ENCODE measurements at places on chromosomes 1 and 21. TPM values are rescaled to one million over a fixed set of nuclear protein-coding genes. Genes with fewer than 3 reads are reported as not detected.

DNA sequence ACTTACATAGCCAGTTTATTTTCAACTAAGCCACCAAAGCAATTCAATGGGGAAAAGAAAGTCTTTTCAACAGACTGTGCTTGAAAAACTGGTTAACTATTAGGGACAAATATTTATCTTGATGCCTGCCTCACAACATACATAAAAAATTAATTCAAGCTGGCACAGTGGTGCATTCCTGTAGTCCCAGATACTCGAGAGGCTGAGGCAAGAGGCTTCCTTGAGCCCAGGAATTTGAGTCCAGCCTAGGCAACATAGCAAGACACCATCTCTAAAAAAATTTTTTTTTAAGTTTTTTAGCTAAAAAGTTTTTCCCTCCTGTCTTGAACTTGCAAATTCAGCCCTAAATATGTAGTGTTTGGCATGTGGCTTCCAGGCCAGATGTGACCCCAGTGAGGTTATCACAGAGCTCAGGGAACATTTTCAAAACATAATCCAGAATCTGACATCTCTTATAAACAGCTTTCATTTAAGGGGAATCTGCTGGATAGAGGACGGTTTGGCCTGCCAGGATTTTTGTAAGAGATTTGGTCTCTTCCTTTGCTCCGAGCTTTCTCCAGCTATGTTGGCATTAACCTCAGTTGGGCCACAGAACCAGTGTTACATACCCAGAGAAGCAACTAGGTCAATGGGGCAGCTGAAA, 46.4 kb downstream of the COL6A1 start:
- DNase-seq: peak; percentile 5
- peaks cover 55% of the 10 kb centered on the region for H3K4me1 ChIP-seq
- H3K4me3 ChIP-seq: no peak overlapping the region
- H3K27me3 ChIP-seq: no peaks in the 10 kb centered on the region
- H3K36me3 ChIP-seq: no peaks in the 10 kb centered on the region

Gene AMIGO1
- 4.1 TPM for total RNA-seq

DNA sequence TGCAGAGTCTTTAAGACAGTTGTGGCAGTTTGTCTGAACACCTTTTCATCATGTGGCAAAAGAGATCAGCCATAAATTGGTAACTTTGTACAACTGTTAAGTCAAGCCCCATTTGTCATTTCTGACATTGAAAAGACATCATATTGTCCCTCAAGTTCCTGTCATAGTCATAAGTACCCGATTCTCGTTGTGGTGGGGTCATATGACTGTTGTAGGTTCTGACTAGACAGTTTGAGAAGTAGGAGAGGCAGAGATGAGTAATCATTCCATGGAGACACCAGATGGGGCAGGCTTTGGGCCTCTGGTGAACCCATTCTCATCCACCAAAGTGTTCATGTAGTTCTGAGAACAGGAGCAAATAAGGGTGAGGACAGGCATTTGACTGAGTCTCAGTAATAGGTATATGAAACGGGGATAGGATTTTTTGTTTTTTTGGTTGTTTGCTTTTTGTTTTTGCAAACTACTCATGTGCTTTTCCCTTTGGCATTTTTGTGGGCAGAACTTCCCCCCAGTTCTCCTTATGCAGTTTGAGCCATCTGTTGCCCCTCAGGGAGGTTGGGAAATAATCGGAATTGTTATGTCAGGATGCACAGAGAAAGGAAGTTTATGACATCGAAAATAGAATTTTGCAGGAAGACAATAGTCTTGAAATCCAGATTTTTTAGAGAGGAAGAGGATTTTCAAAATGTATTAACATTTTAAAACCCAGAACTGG, 86.9 kb upstream of the KCNE2 start:
- DNase-seq: no peak
- no peak overlapping the region for H3K27ac ChIP-seq
- no peak overlapping the region for H3K4me3 ChIP-seq

- H3K27ac ChIP-seq: no peak overlapping the region
- H3K4me3 ChIP-seq: no peak overlapping the region
- DNase-seq: no peak
These were observed 7.2 kb upstream of the GUCA2A start for GRCh38 chr1:42171679-42172266.

Gene FMO2
- total RNA-seq: 0.70 TPM

GRCh38 chr1:10841118-10841517, 44.7 kb upstream of the CASZ1 start:
- no peaks in the 10 kb centered on the region for H3K4me1 ChIP-seq
- no peak overlapping the region for H3K4me3 ChIP-seq
- no peaks in the 10 kb centered on the region for H3K36me3 ChIP-seq
- no peak overlapping the region for H3K27ac ChIP-seq

GRCh38 chr1:28323720-28324119, 5.1 kb upstream of the MED18 start:
- H3K4me3 ChIP-seq: no peak overlapping the region
- H3K27ac ChIP-seq: peak overlapping the region; percentile 67
- H3K36me3 ChIP-seq: no peaks in the 10 kb centered on the region
- H3K27me3 ChIP-seq: no peaks in the 10 kb centered on the region
- H3K4me1 ChIP-seq: peaks cover 13% of the 10 kb centered on the region
- no peak for DNase-seq

DNA sequence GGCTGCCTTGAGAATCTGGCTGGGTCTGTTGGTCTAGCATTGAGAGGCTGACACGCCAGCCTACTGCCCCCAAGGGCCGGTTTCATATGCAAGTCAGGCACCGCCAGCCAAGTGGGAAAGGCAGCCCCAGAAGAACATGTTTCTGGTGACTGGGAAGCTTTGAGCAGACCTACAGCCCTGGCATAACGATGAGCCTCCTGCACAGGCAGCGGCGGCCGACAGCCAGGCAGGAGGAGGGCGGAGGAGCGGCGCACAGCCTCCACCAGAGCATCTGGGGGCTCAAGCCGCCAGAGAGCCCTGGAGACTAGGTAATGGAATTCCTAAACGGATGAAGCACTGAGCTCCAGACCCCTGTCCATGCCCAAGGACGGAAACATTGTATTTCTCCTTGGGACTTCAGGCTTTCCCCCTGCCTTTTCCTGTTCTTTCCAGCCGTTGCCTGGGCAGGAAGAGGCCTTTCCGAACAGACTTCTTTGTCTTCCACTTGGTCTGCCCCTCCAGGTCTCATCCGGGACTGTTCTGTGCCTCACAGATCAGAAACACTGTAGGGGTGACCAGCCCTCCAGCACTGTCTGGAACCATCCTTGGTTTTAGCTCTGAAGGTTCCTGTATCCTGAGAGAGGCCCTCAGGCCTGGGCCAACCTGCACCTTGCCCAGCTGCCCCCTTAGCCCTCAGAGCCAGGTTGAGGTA, 59.5 kb downstream of the IRF2BP2 start:
- no peak overlapping the region for H3K4me3 ChIP-seq
- no peaks in the 10 kb centered on the region for H3K27me3 ChIP-seq
- H3K36me3 ChIP-seq: no peaks in the 10 kb centered on the region

Gene KRTAP10-11
- not detected for total RNA-seq

- peaks cover 3% of the 10 kb centered on the region for H3K4me1 ChIP-seq
- no peaks in the 10 kb centered on the region for H3K36me3 ChIP-seq
- no peaks in the 10 kb centered on the region for H3K27me3 ChIP-seq
- DNase-seq: no peak
- H3K27ac ChIP-seq: peak overlapping the region; percentile 35
These were observed 342.4 kb downstream of the USP25 start for GRCh38 chr21:16072221-16072620.

- no peaks in the 10 kb centered on the region for H3K4me1 ChIP-seq
- H3K36me3 ChIP-seq: no peaks in the 10 kb centered on the region
- no peak for DNase-seq
- H3K27me3 ChIP-seq: no peaks in the 10 kb centered on the region
- H3K27ac ChIP-seq: no peak overlapping the region
These were observed 187.8 kb downstream of the SLC44A5 start for GRCh38 chr1:75423136-75423535.

Gene TSPEAR
- total RNA-seq: 0.16 TPM

- DNase-seq: no peak
- H3K27ac ChIP-seq: peak overlapping the region; percentile 96
- H3K4me3 ChIP-seq: no peak overlapping the region
- no peaks in the 10 kb centered on the region for H3K27me3 ChIP-seq
- no peaks in the 10 kb centered on the region for H3K36me3 ChIP-seq
These were observed 109.7 kb upstream of the IRF2BP2 start for GRCh38 chr1:234719454-234720251.

GRCh38 chr1:108140936-108141335, 59.2 kb downstream of the SLC25A24 start:
- no peak for DNase-seq
- H3K4me1 ChIP-seq: no peaks in the 10 kb centered on the region
- H3K27ac ChIP-seq: no peak overlapping the region
- no peaks in the 10 kb centered on the region for H3K27me3 ChIP-seq
- H3K36me3 ChIP-seq: no peaks in the 10 kb centered on the region

DNA sequence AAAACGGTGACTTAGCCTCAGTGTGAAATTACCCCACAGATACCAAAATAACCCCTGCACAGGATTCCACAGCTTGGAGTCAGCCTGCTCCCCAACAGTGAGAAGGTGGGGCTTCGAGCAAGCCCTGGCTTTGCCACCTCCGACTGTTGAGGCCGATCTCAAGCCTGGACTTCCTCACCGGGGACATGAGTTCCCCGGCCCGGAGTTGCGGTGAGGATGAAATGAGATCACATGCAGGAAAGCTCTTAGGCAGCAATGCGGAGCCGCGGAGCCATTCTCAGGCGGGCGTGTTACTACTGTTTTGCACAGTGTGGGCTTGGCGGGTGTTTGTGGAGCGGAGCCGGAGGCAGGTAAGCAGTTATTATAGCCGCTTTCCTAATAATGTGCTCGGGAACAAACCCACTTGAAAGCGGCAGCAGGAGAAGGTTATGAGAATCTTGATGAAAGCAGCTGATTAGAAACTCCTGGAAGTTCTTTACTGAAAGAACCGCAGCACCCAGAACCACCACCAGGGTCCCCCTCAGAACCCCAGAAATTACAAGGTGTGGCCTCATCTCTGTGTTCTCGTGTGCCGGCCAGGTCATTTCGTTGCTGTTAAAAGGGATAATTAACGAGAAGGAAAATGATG, 3.9 kb upstream of the CLSTN1 start:
- H3K4me1 ChIP-seq: no peaks in the 10 kb centered on the region
- H3K36me3 ChIP-seq: no peaks in the 10 kb centered on the region
- no peaks in the 10 kb centered on the region for H3K27me3 ChIP-seq
- no peak overlapping the region for H3K4me3 ChIP-seq
- no peak for DNase-seq

DNA sequence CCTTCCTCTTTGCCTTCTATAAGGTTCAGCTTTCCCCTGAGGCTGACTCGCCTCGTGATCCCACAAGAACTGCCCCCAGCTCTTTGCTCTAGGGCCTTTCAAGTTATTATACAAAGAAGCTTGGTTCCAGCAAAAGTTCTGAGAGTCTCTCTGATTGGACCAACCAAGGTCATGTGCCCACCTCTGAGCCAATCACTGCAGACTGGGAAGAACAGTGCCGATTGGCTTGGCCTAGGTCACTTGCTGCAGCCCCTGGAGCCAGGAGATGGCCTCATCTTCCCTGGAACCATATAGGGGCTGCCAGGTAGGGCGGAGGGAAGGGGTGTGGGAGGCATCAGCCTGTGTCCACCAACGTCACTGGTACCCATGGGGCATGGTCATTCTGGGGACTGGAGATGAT, 22.8 kb downstream of the TAS1R2 start:
- H3K27ac ChIP-seq: no peak overlapping the region
- peaks cover 11% of the 10 kb centered on the region for H3K27me3 ChIP-seq
- DNase-seq: no peak

Gene FCMR
- total RNA-seq: 2.6 TPM

Gene SHE
- total RNA-seq: 0.32 TPM

DNA sequence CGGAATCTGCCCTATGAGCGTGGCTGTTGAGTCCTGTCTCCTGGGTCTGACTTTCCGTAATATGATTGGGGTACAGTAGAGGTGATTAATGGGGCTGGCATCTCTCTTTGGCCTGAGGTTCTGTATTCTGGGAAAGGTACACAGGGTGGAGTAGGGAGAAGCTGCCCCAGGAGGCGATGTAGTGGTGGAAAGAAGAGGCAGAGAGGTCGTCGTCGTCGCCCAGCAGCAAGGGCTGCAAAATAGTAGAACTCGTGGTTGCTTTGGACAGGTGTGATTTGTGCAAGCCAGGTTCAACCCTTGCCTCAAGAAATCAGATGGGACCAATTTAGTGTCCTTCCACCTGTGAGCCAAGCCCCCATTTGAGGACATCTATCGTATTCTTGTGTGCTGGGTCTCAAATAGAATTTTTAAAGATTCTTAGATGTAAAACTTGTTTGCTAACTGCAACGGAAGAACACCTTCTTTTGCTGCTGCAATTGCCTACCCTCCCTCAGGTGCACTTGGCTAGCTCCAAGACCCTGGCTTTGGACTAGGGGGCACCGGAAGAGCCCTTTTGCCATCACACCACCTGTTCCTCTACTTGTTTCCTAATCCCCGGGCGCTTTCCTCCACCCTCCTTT, 1.3 kb upstream of the HMGN2 start:
- H3K27me3 ChIP-seq: no peaks in the 10 kb centered on the region
- no peak for DNase-seq
- H3K4me1 ChIP-seq: peaks cover 27% of the 10 kb centered on the region
- peak overlapping the region; percentile 100 for H3K27ac ChIP-seq
- H3K36me3 ChIP-seq: no peaks in the 10 kb centered on the region

Gene RBP7
- total RNA-seq: 2.0 TPM

- no peak overlapping the region for H3K27ac ChIP-seq
- no peak overlapping the region for H3K4me3 ChIP-seq
- no peak for DNase-seq
These were observed 9.2 kb upstream of the GADD45A start for GRCh38 chr1:67675800-67676199.

DNA sequence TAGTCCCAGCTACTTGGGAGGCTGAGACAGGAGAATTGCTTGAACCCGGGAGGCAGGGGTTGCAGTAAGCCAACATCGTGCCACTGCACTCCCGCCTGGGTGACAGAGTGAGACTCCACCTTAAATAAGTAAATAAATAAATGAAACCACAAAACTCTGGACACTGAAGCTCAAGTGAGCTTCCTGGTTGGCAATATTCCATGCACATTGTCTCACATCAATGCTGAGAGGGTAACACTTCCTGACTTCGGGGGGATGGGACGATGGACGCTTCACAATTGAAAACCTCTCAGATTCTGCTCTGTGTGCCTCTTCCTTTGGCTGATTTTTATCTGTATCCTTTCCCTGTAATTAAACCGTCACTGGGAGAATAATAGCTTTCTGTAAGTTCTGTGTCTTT, 70.0 kb upstream of the ZNF644 start:
- H3K27me3 ChIP-seq: no peaks in the 10 kb centered on the region
- H3K36me3 ChIP-seq: no peaks in the 10 kb centered on the region
- H3K4me3 ChIP-seq: no peak overlapping the region
- H3K4me1 ChIP-seq: no peaks in the 10 kb centered on the region
- no peak for DNase-seq

Gene ITLN2
- 1.3 TPM for total RNA-seq

GRCh38 chr1:45014321-45015028, 2.4 kb downstream of the UROD start:
- peaks cover 16% of the 10 kb centered on the region for H3K4me1 ChIP-seq
- no peak overlapping the region for H3K4me3 ChIP-seq
- DNase-seq: peak; percentile 89
- no peak overlapping the region for H3K27ac ChIP-seq
- H3K27me3 ChIP-seq: no peaks in the 10 kb centered on the region

GRCh38 chr1:33842348-33842747, 21.5 kb upstream of the HMGB4 start:
- peaks cover 9% of the 10 kb centered on the region for H3K27me3 ChIP-seq
- no peak for DNase-seq
- no peak overlapping the region for H3K27ac ChIP-seq
- no peak overlapping the region for H3K4me3 ChIP-seq

Gene LAD1
- 64.2 TPM for total RNA-seq

GRCh38 chr1:63774617-63775417, 1.0 kb downstream of the ROR1 start:
- DNase-seq: peak; percentile 62
- H3K4me3 ChIP-seq: peak overlapping the region; percentile 99
- H3K4me1 ChIP-seq: peaks cover 49% of the 10 kb centered on the region
- H3K27me3 ChIP-seq: no peaks in the 10 kb centered on the region
